Right hindlimb (tissue), 1 donor: ENCODE measurements at places on chromosomes 2 and 18.

DNA sequence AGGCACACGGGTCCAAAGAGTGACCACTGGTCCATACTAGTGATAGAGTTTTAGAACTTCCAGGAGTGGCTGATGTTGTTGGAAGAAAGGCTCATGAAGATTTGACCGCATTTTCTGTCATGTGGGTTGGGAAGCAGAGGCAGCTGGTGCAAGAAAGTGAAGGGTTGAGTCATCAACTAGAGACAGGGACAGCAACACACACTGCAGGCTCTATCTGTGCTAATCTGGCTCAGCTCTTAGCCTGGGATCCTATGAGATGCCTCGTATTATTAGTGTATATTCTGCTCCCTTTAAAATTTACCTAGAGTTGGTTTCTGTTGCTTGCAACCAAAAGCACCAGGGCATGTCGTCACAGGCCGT is 2.5 kb upstream of the SH3RF3 start:
- DNase-seq: no peak

DNA sequence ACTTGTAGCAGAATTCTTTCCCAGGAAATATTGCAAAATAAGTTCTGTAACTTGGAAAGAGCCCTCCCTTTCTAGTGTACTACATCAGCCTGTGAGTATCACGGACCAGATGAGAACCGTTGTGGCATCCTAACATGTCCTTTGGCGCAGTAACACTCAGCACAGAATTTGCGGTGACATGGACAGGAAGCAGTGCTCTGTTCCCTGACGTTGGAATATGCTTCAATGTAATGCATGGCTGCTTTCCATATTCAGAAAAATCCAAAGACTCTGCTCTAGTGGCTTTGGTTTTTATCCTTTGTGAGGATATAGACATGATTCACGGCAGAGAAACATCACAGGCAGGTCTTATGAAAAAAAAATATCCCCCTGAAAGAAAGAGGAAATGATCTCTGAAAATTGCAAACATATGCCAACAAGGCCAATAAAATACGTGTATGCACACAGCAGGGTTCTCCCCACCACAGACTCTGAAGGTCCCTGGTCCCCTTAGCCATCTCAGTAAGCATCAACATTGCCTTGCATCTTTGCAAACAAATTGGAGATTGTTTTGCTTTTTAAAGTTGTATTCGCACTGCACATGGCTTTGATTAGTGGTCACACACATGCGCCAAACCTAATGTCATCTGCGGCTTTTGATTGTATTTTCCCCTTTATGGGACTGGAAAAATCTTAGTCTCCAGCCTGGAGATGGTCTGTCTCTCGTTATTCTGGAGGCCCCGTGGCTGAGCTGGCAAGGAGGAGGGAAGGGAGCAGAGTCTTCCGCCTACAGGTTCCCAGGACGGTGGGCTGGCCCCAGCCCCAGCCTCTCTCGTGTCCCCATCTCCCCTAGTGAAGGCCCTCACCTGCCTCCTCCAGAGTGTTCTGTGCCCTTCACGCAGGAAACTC is 122.9 kb downstream of the COPS8 start:
- DNase-seq: peak; percentile 78

DNA sequence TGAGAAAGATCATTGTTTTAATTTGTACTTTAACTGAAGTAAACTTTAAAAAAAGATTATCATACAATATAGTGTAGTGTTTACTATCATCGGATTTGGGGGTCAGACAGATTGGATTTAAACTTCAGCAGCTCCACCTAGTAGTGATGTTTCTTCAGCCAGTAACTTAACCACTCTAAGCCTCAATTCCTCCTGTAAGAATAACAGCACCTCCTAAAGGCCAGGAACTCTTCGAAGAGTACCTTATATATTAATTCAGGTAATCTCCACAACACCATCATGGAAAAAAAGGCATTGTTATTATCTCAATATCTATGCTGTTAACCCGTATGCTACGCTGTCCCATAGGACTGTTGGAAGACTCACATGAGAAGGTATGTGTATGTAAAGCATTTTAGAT is 69.0 kb upstream of the DLGAP1 start:
- DNase-seq: no peak

DNA sequence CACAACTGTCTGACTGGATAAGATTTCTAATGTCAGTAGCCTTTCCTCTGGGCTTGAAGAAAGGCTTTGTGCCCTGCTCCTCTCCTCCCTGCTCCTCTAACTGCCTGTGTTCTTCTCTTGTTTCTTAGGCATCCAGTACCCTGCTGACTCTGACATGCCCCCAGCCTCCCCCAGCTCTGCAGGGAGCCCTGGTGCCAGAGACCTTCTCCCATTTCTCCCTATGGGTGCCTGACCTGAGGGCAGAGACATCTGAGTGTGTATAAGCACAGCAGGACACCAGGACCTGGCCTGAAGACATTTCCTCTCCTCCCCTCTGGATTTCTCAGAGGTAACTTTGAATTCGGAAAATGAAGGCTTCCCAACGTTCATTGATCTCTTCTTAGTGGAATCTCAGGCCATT is 23.6 kb downstream of the RNF144A start:
- no peak for DNase-seq

DNA sequence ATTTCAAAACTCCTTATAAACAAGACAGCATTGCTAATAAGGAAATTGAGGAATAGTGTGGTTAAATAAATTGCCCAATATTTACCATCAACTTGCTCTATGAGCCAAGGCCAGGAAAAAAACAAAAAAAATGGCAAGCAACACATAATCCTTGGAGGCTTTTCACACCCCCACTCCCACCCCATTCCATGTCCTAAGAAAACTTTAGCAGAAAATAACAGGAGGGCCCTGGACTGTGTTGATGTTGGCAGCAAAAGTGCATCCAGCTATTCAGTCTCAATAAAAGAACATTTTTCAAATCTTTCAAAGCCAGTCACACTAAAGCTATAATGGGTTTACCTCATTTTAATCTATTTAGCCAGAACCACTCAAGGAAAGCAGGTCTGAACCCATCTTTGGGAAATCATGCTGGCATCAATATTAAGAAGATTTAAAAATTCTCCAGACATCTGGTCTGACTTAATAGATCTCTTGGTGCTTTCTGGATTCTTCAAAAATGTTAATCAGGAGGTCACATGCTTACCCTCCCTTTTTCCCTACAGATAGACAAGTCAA is 34.6 kb upstream of the STK17B start:
- DNase-seq: no peak

- DNase-seq: no peak
These were observed 240.3 kb downstream of the CDH7 start for GRCh38 chr18:65990944-65991708.

GRCh38 chr2:191650896-191651773 is 26.8 kb upstream of the NABP1 start:
- no peak for DNase-seq
